Colonic mucosa (tissue), 4 donors: ENCODE measurements at places on chromosomes 5 and 9.

- no peak for DNase-seq
Observed at GRCh38 chr5:6496207-6496584, 47.5 kb downstream of the UBE2QL1 start.

- no peak for DNase-seq
Observed at GRCh38 chr5:74179179-74179578, 461.3 kb downstream of the ENC1 start.

DNA sequence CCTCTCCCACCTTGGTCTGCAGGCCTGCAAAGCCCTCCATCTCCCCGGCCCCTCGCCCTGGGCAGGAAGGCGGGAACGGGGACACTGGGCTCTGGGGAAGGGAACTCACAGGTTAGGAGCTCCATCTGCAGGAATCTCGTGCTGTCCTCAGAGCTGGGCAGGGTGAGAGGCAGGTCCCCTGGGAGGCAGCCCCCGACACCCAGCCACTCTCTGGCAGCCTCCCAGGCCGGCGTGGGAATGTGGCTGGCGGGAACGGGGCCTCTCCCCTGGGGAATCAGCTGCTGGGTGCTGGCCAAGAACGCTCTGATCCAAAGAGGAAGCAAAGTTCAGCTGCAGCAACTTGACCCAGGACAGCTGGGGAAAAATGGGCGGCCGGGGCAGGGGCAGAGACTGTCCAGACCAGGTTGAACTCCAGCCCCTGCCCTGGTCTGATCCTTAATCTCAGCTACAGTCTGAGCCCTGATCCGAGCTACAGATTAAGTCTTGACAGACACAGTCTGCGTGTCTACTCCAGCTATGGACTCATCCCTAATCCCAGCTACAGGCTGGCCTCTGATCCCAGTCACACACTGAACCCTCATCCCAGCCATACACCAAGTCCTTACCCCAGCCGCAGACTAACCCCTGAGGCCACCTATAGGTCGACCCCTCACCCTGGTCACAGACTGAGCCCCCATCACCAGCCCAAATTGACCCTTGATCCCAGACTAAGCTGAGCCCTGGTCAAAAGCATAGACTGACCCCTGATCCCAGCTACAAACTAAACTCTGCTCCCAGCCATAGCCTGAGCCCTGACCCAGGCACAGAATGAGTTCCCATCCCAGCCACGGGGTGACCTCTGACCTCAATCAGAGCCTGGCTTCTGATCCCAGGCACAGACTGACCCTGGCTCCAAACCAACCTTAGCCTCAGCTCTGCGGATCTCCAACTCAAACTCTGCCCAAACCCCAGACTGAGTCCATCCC, 37.3 kb upstream of the EGFL7 start:
- DNase-seq: peak; percentile 95

DNA sequence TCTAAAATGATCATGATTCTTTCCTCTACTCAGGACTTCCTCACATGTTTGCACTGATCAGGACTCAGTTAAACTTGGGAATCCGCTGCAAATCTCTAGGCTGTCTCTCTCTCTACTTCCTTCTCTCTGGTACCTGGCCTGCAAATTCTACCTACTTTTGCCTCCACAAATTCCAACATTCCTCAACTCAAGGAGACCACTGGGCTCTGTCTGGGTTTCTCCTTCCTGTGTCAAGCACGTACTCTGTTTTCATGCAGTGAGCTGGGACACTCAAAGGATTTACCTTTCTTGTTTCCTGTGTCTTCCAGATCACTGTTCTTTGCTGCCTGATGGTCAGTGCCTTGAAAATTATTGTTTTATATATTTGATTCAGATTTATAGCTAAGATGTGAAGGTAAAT, 45.9 kb upstream of the ANKRD31 start:
- DNase-seq: no peak

- no peak for DNase-seq
Observed at GRCh38 chr9:14256588-14256987, 57.4 kb downstream of the NFIB start.

DNA sequence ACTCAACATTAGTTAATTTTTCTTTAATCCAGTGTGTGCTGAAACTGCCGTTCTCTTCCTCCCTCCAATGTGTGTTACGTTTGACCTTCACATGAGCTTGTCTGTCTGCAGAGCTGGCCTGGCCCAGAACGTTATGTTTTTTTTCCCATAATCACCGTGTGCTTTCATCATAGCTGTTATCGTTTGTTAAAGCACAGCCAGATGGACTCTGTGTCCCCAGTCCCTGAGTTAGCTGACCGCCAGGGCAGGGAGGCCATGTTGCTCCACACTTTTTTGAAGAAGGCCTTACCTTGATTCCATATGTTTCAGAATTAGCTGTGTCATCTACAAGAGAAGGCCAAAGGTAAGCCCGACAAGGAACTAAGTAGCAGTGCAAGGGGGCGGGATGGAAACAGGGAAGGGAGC, 55.7 kb downstream of the HSD17B3 start:
- no peak for DNase-seq

GRCh38 chr9:16413509-16414016, 456.9 kb downstream of the BNC2 start:
- no peak for DNase-seq

- DNase-seq: no peak
Observed at GRCh38 chr9:13113216-13113615, 166.3 kb downstream of the MPDZ start.
